Stimulated activated CD8-positive, alpha-beta memory T cell treated with anti-CD3 and anti-CD28 coated beads, Interleukin-2, amount 100 ng/mL, for 1 hour (primary cell): ENCODE measurements at places on chromosomes 5 and 9.

GRCh38 chr9:136100700-136101614 lies 5.9 kb upstream of the NACC2 start:
- DNase-seq, result no peak

DNA sequence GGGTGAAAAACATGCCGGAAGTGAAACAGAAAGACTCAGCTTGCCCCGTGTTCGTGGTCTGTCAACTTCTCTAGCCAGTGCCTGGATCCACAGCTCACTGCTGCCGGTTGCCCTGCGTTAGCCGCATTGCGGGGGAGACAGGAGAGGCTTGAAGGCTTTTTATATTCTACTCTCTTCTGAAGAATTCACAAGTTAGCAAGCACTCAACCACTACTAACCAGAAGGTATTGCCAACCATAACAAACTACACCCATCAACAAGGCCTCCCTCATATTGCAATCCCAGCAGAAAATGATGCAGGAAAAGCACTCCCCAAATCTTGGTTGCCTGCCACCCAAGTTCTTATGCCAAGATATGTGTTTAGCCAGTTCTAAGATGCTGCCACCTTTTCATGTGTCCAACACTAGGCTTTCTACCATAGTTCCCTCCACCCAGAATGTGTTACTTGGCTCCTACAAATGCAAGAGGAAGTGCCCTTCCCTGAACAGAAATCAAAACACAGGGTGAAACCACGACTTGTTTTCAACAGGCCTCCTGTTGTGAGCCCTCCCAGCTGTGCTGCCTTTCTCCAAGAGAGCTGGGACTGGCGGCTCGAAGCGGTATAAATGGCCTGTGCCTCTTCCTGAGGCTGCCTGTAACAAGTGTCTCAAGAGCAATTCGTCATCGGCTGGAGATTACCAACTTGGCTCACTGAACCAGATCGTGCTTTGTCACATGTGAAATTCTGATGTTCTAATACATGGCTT lies 129.0 kb downstream of the SNX18 start:
- peak; percentile 42 for DNase-seq

DNA sequence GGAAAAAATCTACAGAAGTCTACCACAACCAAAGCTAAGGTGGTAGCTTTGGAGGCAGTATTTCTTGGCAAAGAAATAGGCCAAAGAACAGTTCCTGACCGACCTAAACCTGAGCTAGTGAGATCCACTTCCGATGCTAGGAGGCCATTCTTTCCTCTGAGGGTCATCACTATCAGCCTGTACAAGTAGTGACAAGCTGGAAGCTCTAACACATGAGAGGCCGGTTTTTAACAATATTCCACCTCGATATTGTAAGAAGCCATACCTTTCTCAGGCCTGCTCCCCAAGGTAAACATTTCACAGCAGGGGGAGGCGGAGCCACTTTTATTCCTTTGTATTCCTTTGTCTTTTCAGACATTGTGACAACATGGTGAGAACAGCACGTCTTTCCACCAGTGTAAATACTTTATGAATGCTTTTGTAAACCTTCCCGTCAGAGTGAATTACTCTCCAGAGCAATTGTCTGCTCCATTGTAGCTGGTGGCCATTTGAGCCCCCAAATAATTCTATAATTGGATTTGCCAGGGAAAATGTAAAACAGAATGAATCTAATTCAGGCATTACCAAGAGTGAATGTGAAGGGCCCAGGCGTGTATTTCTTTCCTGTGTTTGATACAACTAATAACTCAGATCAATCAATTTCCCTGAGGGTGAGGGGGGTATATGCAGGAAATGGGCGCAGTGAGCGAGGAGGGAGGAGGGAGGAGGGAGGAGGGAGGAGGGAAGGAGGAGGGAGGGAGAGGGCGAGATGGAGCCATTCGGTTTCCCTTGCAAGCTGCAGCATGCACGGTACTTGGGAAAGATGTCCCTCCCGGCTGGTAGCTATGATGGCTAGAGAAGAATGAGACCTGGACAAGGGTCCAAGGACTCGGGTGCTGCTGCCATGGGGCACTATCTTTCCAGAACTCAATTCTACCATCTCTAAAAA lies 166.6 kb downstream of the CDK5RAP2 start:
- no peak for DNase-seq

GRCh38 chr9:8252445-8252844 lies 452.9 kb upstream of the DMAC1 start:
- no peak for DNase-seq

- DNase-seq, result no peak
Observed at GRCh38 chr9:118318770-118319431, 614.7 kb downstream of the TLR4 start.

GRCh38 chr5:65061250-65061973 lies 292.7 kb downstream of the CWC27 start:
- no peak for DNase-seq

- no peak for DNase-seq
Observed at GRCh38 chr9:75964427-75964826, 74.0 kb downstream of the PCSK5 start.

DNA sequence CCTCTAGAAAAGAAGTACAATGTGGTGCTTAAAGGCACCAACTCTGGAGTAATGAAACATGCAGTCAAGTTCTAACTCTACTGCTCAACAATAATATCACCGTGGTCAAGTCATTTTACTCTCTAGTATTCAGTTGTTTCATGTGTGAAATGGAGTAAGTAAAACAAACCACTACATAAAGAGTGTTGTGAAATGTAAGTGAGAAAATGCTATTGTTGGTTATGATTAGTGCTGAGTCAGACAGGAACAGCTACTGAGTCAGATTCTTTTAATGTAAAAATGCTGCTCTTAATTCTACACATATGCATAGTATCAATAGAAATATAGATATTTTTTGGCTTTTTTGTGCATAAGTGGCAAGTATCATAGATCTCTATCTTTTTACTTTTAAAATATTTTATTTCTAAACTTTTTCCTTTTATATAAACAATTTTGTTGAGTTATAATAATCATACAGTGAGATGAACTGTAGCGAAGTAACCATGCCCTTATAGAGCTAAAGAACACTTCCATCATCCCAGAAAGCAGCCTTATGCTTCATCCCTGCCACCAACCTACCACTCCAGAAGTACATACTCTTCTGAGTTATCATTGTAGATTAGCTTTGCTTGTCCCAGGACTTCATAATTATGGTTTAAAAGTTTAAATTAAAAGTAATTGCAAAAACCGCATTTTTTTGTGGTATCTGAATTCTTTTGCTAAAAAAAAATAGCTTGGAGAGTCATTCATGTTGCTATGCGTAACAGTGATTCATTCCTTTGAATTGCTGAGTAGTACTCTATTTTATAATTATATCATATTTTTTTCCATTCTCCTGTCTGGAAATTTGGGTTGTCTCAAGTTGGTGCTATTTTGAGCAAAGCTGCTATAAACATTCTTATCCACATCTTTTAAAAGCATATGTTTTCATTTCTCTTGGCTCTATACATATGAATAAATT lies 548.2 kb upstream of the CLINT1 start:
- no peak for DNase-seq

DNA sequence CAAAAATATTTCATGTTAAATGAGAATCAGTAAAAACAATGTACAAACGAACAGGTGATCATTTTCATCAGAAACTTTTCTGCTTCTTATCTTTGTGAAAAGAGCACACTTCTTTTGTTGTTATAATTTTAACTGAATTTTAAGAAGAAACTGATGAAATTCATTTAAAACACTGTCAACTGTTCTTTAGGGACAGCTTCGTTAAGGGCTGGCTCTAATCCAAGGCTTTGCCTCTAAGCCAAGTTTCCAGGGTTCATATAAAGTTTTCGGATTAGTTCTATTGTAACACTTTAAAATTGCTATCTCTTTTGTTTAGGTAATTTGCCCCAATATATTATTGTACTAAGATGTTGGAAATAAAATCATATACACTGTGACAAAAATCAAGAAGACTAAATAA lies 559.2 kb downstream of the TUSC1 start:
- no peak for DNase-seq
